ENCODE measurements at places on chromosomes 6 and 20. TPM values are rescaled to one million over a fixed set of nuclear protein-coding genes. Genes with fewer than 3 reads are reported as not detected.

The CD93 gene
- total RNA-seq, result 76.7 TPM

The SULF2 gene
- 32.9 TPM for total RNA-seq

The TCP1 gene
- total RNA-seq, result 203 TPM

The SFTA2 gene
- not detected for total RNA-seq

The SFT2D1 gene
- 20.9 TPM for total RNA-seq

The CAGE1 gene
- total RNA-seq, result not detected

The PLG gene
- total RNA-seq, result 2.6 TPM

The SRC gene
- 7.8 TPM for total RNA-seq

The TAGAP gene
- total RNA-seq, result 2.1 TPM

The NHSL1 gene
- 25.1 TPM for total RNA-seq

The PSORS1C2 gene
- total RNA-seq, result not detected

The TFAP2B gene
- total RNA-seq, result not detected

The ETV7 gene
- not detected for total RNA-seq

The MYH7B gene
- 19.3 TPM for total RNA-seq

The MCCD1 gene
- not detected for total RNA-seq

The TULP1 gene
- total RNA-seq, result 0.52 TPM

The HLA-DQB2 gene
- total RNA-seq, result not detected

The FAXC gene
- total RNA-seq, result 4.2 TPM

The MUC21 gene
- not detected for total RNA-seq

The PPP1R18 gene
- 23.5 TPM for total RNA-seq

The SLC17A1 gene
- not detected for total RNA-seq

The LY6G5C gene
- total RNA-seq, result not detected
